ENCODE measurements at places on chromosomes 1 and 21.

DNA sequence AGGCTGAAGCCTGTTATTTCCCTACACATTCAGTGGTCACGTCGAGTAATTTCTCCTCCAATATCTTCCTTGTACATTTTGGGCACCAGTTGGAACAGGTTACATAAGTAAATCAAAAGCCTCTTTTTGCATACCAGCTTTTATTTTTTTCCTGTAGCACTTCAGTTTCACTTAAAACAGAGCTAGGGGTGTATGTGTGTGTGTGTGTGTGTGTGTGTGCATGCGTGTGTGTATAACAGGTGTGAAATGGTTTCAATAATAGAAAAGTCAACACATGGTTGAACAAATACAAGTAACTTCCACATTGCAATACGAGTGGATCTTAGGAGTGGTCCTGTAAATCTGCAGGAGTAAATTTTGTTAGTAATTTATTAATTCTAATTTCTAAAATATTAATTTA is 3.0 kb upstream of the MAN1A2 start:
- no peak for DNase-seq

DNA sequence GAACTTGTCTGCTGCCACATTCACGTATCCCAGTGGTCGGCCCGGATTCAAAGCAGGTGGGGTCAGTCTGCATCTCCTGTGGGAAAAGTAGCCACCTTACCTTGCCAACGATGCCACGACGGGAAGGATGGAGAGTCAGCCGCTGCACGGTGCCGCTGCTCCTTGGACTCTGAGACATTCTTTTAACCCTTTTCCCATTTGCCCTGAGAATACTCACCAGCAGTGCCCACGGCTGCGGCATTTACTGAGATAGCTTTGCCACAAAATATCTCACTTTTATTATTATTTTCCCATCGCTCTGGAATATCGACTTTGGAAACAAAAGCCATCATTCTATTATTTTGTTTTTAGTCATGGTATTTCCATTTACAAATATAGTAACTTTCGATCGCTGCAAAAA is 15.3 kb upstream of the TTC34 start:
- no peak for DNase-seq

- DNase-seq, result no peak
Observed at GRCh38 chr21:17576080-17576835, 36.4 kb downstream of the BTG3 start.

GRCh38 chr1:193406901-193407300 is 220.5 kb upstream of the B3GALT2 start:
- peak; percentile 43 for DNase-seq

GRCh38 chr21:34815831-34816705 is 147.3 kb downstream of the CLIC6 start:
- DNase-seq, result no peak

GRCh38 chr1:67522001-67522441 is 91.8 kb upstream of the SERBP1 start:
- no peak for DNase-seq

GRCh38 chr1:235866205-235866912 is at the start of gene LYST:
Gene LYST (minus strand): TSS chr1:235866906. CDS start chr1:235830417, 36,489 bp downstream.
- peak; percentile 49 for DNase-seq

DNA sequence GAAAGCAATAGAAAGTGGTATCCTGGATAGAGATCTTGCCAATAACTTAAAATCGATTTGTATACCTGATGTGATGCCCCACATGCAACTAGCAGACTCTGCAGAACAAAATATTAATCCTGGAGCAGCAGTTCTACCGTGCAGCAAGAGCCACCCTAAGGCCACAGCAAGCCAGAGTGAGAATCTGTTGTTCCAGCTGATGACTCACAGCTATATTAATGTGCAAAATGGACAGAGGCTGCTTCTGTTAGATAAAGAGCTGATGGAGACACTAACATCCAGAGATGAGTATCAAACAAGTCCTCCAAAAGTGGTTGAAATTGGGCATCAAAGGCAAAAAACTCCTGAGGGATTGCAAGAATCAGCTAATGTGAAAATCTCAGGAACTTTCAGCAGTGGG is 127.8 kb downstream of the MACF1 start:
- DNase-seq, result no peak

DNA sequence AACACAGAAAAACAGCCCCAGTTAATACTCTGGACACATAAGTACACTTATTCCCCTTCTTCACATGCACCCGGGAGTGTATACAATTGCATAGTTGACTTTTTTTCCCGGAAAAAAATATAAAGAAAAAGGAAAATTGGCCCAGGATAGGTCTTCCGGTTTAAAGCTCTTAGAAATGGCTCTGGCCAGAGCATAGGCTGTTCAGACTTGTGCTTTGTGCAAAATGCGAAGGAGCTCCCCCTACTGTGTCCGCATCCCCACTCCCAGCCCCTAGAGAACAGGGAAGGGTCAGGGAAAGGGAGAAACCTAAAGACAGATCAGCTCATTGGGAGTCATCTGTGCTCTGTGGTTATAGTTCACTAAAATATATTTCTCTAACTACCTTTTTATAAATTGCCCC is 5.5 kb upstream of the MTMR11 start:
- DNase-seq, result no peak

Measured in body of pancreas (tissue), 4 donors.